Inflammatory macrophage treated with lipopolysaccharide for 1 hour (primary cell): ENCODE measurements at places on chromosomes 12 and 14.

GRCh38 chr12:22110176-22110575 is 64.2 kb downstream of the CMAS start:
- DNase-seq = no peak

DNA sequence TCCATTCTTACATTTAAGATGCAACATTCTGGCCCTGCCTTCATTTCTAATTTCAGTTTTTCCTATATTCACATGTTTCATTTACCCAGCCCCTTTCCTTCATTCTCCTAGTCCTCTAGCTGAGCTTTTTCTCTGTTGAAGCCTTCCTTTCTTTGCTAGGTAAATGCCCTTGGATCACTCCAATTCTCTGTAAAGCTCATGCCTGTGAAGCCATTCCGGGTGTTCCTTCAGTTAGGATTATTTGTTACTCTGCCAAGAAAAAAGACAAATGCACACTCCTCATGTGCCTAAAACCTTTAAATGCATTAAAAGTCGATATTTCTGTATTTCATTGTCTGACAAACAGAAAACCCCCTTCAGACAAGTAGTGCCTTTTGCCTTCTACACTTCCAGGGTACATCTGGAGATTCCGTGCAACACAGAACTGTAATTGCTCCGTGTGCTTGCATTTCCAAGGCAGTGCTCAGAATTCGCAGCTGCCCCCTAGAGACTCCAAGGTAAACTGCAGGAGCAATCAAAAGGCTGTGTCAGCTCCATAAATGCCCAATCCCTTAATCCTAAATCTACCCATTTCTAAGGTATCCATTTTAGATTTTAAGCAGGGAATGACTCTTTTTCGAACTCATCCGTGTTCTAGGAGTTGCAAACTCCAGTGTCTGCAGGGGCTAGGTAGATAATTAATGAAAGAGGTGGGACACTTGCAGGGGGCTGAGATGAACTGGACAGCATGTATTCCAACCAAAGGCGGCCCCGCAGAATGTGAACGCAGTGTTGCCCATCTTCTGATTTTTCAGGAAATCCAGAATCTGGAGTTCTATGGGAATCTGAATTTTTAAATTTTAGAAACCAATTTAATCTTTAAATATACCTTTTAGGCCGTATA is 320.2 kb downstream of the GRIN2B start:
- DNase-seq = peak; percentile 52

DNA sequence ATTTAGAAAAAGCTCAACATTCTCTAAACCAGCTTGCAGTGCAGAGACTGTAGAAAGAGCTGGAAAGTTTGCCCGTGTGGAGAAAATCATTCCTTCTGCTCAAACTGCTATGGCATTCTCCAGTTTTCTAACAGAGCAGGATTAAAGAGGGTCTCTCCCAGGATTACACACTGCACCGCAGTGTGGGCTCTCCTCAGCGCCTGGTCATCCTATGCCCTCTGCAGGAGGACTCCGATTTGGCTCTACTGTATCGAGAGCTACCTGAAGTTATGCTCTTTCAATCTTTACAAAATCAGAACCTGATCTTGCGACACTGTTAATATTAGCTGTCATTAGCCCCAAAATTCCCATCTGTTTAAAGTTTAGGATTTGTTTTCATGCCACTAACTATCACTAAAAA is 33.0 kb downstream of the BHLHE41 start:
- no peak for DNase-seq

DNA sequence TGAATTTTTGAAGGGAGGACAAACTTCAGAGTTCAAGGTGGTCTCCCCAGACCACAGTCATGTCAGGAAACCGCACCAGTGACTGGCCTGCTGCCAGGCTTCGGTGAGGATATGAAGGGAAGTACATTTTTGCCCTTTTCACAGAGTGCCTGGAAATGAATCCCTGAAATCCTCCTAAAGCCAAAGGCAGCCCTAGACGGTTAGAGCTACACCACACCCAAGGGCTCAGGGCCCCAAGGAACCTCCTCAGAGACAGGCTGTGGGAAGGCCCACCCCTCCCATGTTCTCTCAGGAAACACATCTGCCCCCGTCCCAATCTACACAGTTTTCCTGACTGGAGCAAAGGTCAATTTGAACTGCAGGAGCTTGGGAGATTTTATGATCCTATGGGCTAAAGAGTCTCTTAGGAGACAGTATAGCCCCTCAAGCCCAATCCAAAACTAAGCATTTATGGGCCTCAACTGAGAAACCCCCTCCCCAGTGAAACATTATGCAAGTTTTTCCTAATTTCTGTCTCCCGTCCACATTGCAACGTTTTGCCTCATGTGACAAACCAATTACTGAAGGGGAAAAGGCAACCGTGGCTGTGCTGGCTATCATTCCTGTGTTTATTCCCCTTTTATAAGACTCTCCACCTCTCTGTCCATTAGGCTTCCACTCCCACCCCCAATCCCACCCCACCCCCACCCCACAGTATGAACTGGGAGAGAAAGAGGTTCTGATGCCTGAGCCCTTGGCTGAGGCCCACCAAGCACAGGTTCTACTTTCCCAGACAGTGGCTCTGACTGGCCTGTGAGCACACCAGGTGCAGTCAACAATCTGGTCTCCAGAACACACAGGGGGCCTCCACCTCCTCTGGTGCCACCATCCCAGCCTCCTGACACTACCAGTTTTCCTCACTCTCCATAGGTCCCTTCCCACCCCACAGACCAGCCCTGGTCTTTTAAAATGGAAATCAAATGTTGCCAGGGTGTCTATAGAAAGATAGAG is 9.6 kb upstream of the RNASE1 start:
- no peak for DNase-seq

GRCh38 chr12:24285448-24285847 is 336.0 kb upstream of the SOX5 start:
- DNase-seq = no peak

- DNase-seq = no peak
Measured at GRCh38 chr14:72341237-72341636, 409.0 kb downstream of the RGS6 start.

- DNase-seq = no peak
Measured at GRCh38 chr12:83634726-83635267, 948.1 kb downstream of the TMTC2 start.

DNA sequence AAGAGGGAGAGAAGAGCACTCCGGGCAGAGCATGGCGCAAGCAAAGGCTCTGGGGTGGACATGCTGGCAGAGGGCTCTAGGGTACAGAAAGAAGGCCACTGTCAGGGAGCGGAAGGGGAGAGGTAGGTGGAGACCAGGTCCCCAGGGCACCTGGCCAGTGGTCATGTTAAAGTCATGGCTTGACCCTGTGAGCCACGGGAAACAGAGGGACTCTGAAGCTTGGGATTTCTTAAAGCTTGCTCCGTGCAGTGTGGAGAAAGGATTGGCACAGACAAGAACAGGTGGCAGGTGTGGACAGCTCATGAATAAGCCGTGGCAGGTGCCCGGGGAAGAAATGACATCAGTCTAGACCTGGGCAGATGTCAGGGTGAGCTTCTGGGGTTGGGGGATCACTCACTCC is 413.8 kb downstream of the BCL11B start:
- no peak for DNase-seq

GRCh38 chr12:45557016-45557415 is 172.5 kb upstream of the ARID2 start:
- peak; percentile 67 for DNase-seq

DNA sequence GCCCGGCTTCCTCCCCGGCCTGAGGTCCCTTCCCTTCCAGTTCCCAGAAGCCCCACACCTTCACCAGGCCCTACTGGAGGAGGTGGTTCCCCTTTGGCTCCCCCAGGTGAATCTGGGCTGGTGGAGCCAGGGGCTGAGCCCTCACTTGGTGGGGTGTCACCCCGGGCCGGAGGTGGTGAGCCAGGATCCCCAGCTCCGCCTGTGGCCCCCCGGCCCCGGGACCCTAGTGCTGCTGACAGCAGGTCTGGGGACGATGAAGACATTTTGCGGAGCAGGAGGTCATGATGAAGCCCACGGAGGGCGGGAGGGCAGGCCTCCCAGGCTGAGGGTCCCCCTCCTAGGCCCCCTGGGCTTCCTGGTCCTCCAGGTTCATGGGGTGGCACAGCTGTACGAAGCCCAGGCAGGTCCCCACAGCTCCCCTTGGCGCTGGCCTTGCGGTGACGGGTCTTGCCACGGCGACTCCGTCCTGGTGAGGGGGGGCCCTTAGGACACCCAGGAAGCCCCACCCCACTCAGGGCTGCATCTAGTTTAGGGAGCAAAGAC is 16.6 kb downstream of the MAP3K12 start:
- DNase-seq = no peak

GRCh38 chr14:75260025-75260763 is 18.4 kb upstream of the FOS start:
- no peak for DNase-seq

GRCh38 chr14:74402401-74403251 is 23.4 kb downstream of the SYNDIG1L start:
- DNase-seq = no peak

- DNase-seq = no peak
Measured at GRCh38 chr12:56205445-56205844, 16.2 kb upstream of the SMARCC2 start.

- DNase-seq = peak; percentile 84
Measured at GRCh38 chr12:6872073-6873048, 742 bp downstream of the SPSB2 start.

GRCh38 chr12:93360688-93361087 is 17.0 kb upstream of the NUDT4 start:
- DNase-seq = no peak

GRCh38 chr12:5511644-5512600 is 80.0 kb downstream of the NTF3 start:
- peak; percentile 22 for DNase-seq

- no peak for DNase-seq
Measured at GRCh38 chr12:46526233-46526632, 153.7 kb upstream of the SLC38A2 start.
